ENCODE measurements at places on chromosomes 4 and X. TPM values are rescaled to one million over a fixed set of nuclear protein-coding genes. Genes with fewer than 3 reads are reported as not detected.

The MAGEA10 gene
- polyA plus RNA-seq = not detected

The CEP135 gene
- 7.3 TPM for polyA plus RNA-seq

GRCh38 chrX:83510510-83511062, 2.5 kb downstream of the POU3F4 start:
- no peak for DNase-seq

- DNase-seq = no peak
Measured at GRCh38 chr4:108314900-108315589, 146.3 kb upstream of the LEF1 start.

The ADH1B gene
- not detected for polyA plus RNA-seq

GRCh38 chr4:3655485-3655884, 110.7 kb upstream of the ADRA2C start:
- no peak for DNase-seq

The HSD17B13 gene
- not detected for polyA plus RNA-seq

GRCh38 chr4:119543187-119543586, 85.4 kb downstream of the PDE5A start:
- DNase-seq = no peak

The NLRP2B gene
- not detected for polyA plus RNA-seq

DNA sequence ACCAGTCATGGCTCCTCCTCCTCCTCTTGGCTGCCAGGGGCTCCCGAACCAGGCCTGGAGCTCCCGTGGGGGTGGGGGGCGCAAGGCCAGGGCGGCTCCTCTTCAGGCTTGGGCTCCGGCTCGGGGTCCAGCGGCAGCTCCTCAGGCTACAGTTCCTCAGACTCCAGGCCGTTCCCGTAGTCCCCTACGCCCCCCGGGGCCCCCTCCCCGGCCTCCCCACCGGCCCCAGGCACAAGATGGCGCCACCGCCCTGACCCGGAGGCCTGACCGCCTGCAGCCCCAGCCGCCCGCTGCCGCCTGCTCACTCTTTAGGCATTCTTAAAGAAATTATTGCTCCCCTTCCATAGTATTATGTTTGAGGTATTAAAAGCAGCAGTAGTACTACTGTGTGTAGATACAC, 54.5 kb downstream of the TAF1 start:
- no peak for DNase-seq

- DNase-seq = no peak
Measured at GRCh38 chr4:109251396-109251795, 51.1 kb downstream of the COL25A1 start.

The PAGE1 gene
- 0.16 TPM for polyA plus RNA-seq

The FAM53A gene
- polyA plus RNA-seq = 0.56 TPM

DNA sequence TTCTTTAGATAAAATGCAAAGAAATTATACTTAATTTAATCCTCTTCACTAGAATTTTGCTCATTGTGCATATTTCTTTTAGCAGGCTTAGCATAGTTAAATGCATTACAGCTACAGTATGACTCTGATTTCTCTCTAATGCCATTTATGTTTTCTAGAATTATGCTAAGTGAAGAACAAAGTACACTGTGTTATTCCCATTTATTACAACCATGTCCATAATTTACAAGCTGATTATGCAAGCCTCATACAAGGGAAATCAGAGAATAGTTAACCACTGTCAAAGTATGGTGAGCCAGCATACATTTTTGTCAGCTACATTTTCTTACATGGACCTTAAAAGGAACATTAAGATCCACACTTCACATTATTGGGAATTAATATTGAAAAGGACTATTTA, 99.1 kb downstream of the MAB21L2 start:
- no peak for DNase-seq

- no peak for DNase-seq
Measured at GRCh38 chr4:151614561-151614960, 146.2 kb downstream of the GATB start.

DNA sequence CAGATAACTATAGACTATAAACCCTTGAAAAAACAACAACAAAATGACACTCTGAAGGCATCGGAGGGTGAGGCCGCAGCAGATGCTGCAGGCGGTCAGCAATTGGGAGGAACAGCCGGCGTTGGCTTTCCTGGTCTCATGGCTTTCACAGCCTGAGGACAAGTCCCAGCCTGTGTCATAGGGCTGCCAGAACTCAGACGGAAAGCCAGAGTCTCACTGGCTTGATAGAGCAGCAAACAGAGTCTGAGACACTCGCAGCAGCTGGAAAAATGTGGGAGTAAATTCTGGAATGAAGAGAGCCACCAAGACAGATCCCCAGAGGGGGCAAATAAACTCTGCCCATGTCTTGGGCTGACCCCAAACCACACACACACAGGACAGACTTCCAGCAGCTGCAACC, 86.3 kb downstream of the PPP2R2C start:
- DNase-seq = no peak

DNA sequence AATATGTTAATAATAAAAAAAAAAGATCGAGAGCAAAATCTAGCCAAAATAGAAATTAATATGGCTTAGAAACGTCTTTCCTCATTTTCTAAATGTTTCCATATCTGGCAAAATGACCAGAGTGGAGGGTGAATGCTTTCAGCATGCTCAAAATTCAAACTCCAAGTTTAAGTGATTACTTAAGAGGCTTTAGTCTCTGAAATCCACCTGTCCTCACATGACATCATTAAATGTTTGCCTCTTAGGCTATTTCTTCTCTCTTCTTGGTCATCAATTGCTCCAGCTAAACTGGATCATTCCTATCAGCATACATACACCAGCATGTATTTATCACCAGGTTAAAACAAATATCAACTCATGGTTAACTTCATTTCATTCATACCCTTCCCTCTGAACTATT, 54.5 kb upstream of the ATXN3L start:
- DNase-seq = no peak

- peak; percentile 10 for DNase-seq
Measured at GRCh38 chr4:37693450-37694190, 7.4 kb upstream of the RELL1 start.

- DNase-seq = no peak
Measured at GRCh38 chr4:53161051-53161786, 204.6 kb downstream of the SCFD2 start.

The SHROOM4 gene
- not detected for polyA plus RNA-seq

- peak; percentile 46 for DNase-seq
Measured at GRCh38 chrX:118644378-118644777, 83.0 kb upstream of the IL13RA1 start.

The ZNF732 gene
- polyA plus RNA-seq = not detected

DNA sequence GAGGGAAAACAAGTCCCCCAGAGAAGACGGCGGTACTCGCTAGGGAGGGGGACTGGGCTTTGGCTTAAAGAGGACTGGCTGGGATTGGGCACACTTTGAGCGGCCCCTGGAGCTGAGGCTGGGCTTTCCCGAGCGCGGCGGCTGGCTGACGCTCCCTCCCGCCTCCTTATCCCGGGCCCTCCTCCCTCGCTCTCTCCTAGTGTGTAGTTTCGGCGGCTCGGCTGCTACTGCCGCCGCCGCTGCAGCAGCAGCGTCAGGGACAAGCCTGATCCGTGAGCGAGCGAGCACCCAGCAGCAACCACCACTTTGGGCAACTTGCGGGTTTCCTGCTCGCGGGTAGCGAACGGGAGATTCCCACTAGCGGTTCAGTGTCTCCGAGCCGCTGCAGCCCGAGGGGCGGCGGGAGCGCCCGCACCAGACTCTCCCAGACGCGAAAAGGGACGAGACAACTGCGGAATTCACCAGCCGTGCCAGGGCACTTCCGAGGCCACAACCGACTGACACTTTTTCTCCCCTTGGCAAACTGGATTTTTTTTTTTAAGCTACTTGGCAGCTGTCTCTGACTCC, 632 bp upstream of the PCDH7 start:
- DNase-seq = peak; percentile 18

DNA sequence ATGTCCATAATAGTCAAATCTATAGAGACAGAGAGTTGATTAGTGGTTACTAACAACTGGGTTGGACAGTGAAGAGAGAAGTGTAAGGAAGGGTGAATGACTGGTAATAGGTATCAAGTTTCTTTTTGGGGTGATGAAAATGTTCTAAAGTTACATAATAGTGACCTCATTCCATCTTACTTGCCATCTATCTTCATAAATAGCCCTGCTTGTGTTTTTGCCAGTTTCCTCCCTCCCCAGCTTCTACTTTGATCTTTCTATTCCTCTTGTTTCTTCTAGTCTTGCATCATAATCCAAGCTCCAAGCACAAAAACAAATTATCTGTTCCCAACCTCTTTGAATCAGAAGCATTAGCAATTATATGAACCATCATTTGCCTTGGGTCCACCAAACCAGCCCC, 40.2 kb upstream of the TET2 start:
- no peak for DNase-seq

The AVPR2 gene
- polyA plus RNA-seq = 0.05 TPM

The SSX1 gene
- not detected for polyA plus RNA-seq

The TKTL2 gene
- polyA plus RNA-seq = not detected

DNA sequence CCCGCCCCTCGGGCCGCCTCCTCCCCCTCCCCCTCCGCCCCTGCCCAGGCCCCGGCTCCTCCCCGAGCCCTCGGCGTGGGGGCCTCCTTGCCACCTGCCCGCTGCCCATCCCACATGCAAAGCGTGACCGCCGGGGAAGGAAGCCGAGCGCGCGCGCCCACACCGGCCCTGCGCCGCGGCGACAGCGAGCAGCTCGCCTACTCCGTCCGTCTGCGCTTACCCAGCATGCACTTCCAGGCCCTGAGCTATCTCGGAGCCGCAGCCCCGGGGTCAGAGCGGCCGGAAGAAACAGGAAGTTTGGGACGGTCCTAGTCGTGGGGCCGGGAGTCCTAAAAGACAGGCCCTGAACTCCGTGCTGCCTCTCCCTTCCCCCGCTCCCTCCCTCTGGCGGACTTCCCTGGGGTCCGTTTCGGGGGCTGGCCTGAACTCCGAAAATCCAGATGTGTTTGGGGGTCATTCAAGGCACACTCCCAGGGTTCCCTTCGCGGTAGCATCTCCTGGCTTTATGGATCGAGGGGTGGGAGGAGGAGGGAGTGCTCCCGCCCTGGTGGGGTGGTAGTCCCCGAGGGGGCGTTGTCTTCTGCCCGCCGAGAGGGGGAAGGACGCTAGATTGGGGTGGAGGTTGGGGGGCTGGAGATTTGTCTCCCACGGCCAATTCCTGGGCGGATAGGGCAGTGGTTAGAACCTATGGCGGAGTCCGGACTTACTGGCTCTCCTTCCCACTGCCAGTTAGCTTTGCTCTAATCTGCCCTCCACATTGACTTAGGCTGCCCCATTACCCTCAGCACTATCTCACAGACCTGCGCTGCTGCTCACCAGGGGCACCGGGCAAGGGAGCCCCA, 25.0 kb upstream of the BCORL1 start:
- DNase-seq = peak; percentile 84

DNA sequence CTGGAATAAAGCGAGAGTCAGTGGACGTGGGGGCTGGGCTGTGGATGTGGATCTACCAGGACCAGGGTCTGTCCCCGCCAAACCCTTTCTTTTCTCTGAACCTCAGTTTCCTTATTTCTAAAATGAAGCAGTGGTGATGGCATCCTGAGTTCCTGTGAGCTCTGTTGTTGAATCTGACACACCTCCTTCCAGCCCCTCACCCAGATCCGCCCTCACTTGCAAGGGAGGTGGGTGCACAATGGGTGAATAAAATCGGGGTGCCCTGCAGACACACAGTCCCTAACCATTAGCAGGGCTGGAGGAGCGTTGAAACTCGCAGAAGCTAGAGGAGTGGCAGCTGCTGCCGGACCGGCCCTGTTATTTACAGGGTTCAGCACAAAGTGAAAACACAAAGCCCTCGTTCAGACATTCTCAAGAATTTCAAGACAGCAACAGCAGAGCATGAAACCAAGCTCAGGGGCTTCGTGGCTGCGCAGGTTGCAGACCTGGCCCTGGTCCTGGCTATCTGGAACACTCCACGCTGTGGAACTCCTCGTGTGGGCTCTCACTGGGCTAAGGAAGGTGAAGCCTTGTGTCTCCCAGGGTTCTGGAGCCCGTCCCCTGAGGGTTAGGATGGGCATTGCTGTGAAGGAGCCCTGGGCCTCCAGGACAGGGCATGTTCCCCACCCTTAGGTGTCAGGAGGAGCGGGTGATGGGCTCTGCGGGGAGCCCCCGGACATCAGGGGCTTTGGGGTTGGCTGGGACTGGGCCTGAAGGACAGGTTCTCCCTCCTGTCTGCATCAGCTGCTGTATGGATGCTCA, 42.9 kb downstream of the PSAPL1 start:
- DNase-seq = no peak

GRCh38 chr4:1166509-1167243, 5.7 kb downstream of the SPON2 start:
- DNase-seq = no peak

The VCX gene
- polyA plus RNA-seq = not detected

The SLC9B1 gene
- polyA plus RNA-seq = 0.21 TPM

DNA sequence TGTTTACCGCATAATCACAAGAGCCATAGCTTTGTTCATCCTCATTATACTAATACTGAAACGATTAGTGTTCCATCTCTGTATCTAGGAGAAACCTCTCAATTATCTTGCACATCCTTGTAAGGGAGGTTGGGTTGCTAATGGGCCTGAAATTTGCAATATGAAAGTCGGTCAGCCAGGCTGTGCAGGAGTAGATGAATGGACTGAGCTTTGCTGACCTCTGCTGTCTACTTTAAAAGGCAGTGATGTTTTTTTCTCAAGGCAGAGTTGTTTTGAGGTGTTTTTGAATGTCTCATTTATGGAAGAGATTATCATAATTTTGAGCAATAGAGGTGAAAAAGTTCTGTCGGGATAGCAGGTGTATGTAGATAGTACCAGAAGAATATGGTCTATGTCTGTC, 47.9 kb upstream of the LINC00632 start:
- no peak for DNase-seq

DNA sequence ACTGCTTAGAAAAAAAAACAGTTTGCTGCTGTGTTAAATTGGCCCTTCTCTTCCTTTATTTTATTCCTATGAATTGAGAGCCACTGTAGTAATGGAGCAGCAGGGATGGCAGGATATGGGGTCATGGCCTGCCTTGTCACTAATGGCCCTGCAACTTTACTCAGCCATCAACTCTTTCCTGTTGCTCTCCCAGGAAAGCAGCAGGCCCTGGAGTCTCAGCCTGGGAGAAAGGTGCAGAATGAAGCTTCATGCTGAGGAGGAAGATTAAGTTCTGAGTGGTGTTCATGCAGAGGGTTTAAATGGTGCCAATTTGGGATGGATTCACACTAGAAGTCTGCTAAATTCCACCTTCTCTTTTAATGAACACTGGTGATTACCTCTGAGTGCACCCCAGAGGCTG, 285.6 kb downstream of the GPAT3 start:
- DNase-seq = no peak

The SMIM10 gene
- 0.26 TPM for polyA plus RNA-seq

GRCh38 chrX:26100421-26100920, 37.7 kb upstream of the MAGEB18 start:
- no peak for DNase-seq

The GLUD2 gene
- polyA plus RNA-seq = 2.8 TPM

- DNase-seq = peak; percentile 75
Measured at GRCh38 chrX:152926279-152926678, 28.4 kb downstream of the ZNF185 start.

GRCh38 chr4:6426571-6427438, 45.6 kb downstream of the PPP2R2C start:
- no peak for DNase-seq

The CSAG2 gene
- not detected for polyA plus RNA-seq

GRCh38 chr4:148141501-148141900, 300.7 kb downstream of the NR3C2 start:
- no peak for DNase-seq

- no peak for DNase-seq
Measured at GRCh38 chrX:18985186-18985435, 1.2 kb upstream of the PHKA2 start.

Measured in A549 (cell line).